ENCODE measurements at places on chromosomes 12 and 14.
A peak's percentile ranks its signal among the peaks of the same experiment; 100 is the strongest.

DNA sequence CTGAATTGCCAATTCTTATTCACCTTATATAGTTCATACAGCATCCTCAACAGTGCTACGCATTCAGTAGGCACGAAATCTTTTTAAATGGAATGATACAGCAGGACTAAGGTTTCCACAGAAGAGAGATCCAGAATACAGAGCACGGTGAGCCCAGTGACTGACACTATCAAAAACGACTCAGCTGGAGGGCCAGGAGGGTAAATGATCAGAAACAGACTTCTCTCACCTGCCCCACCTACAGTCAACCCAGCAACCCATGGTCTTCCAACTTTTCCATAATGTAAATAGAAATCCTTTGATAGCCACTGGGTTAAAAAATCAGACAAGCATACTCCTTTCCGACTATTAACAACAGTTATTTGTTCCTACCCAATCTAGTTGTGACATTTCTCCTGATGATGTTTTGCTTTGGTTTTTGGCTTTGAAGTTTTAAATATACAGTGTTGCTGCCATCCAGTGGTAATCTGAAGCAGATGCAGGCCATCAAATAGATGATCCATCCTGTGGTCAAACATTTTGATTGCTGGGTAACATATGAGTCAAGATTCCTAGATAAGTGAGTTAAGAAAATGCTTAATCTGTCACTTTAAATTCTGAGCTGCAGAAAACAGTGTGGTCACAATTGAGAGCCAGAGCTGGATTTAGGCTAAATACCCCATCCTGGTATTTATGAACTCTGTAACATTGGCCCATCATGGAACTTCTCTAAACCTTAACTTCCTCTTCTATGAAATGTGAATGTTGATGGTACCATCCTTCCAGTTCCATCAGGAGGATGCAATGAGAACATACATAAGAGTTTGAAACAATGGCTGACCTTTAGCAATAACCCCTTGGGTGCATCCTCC is 42.0 kb downstream of the GPHB5 start:
- peak; percentile 28 for DNase-seq

DNA sequence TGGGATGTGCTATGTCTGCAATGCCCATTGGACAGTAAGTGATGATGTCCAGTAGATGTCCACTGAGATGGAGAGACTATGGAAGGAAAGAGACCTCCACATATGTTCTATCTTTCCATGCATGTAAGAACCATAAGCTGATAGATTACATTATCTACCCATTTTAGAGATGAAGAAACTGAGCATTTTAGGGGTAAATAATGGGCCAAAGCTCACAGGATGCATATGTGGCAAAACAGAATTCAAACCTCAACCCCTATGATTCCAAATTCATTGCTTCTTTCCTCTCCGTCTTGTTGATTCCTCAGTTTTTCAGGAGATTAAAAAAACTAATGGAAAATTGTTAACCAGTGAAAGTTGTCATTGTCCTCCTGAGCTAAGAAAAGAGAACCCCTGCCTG is 200.7 kb upstream of the PWP1 start:
- DNase-seq = no peak

DNA sequence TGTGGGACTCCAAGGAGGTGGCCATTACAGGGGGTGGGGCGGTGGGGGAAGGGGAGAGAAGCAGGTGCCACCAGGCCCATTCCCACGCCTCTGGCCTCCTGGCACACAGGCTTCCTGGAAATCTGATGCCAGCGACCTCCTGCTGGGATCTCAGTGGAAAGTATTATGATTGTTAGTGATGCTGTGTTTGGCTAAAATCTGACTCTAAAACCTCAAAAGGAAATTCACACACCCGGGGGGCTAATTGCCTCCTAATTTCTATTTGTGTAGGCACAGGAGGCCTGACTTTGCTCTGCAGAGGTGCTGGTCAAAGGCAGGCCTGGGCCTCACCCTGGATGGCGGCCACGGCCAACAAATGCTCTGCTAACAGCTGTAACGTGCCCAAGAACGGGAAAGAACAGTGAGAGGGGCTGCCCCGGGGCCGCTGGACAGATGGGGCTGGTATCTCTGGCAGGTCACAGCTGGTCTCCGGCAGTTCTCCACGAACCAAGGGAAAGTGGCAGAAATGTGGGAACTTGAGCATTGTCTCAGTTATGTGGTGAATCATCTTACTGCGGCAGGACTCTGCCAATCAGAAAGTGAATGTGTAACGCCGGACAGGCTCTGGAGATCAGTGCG is 14.3 kb downstream of the FAM181A start:
- DNase-seq = peak; percentile 85

GRCh38 chr14:32202491-32202997 is 525 bp downstream of the RNU6-8 start:
- no peak for DNase-seq

DNA sequence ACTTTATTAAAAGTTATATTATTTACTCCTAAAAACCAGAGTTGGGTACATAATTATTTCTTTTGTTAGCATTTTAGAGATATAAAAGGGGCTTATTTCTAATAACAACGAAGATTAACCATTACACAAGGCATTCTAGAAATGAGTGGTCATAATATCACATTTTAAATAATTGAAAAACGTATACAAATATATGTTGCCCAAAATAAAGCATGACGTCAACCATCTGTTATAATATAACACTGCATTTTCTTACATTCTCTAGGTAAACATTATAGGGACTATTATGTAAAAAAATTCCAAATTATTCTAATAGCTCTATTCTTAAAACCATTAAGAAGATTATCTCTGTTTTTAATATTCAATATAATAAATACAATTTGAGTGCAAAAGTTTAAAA is 455.1 kb upstream of the GARIN6 start:
- DNase-seq = no peak

DNA sequence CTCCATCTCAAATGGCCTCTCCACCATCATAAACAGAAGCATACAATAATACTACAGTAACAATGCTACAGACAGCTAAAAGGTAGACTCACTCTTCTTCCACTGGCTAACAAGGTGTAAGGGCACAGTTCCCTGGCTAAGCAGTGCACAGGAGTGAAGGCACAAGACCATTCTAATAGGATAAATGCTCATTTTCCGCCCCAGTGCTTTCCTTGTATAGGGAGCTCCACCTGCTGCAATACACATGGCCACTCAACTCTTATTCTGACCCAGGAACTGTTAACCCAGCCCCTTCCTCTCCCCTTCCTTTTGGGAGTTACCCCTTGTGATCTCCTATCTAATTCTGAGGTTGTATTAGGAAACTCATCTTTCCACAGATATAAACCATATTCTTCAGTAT is 124.6 kb downstream of the KCNK10 start:
- no peak for DNase-seq

DNA sequence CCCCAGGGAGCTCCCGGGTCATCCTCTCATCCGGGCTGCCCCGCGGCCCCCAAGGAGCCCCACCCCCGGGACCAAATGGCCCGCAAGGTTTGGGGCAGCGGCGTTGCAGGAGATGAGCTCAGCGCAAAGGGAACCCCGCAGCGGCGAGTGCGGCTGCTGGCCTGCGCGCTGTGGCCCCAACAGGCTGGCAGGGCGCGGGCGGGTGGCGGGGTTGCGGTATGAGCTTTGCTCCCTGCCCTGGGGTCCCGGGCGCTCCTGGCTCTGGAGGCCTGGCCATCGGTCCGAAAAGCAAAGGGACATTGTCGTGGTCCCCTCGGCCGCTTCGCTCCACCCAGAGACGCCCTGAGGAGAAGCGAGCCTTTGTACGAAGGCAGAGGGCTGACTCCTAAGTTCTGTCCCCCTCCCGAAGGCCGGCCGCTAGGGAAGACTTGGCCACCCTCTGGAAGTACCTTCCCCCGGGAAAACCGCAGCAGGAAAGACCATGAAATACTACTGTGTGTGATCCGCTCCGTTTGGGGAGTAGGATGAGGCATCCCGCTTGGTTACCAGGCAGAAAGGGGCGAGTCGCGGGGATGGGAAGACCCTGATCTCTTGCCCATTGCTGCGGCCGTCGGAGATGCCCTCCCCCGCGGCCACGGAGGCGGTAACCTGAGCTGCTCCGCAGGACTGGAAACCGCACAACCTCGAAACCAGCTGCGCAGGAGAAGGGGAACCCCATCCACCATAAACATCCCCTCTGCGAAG is 620 bp upstream of the NID2 start:
- DNase-seq = no peak

DNA sequence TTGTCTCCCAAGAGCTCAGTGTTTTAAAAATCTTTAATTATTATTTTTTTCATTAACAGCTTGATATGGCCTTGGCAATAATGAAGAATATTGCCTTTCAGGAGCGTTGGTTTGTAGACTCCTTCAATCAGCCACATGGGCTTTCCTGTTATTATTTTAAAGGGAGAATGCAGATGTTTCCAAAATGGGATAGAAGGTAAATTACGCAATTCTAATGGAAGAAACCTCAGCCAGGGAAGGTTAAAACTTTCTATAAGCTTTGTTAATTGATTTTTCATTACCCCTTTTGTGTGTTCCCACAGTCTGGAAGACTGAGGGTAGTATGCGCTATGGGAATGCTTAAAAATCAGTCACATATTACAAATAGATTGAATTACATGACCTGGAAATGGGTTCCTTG is 188.4 kb upstream of the NAV3 start:
- no peak for DNase-seq

DNA sequence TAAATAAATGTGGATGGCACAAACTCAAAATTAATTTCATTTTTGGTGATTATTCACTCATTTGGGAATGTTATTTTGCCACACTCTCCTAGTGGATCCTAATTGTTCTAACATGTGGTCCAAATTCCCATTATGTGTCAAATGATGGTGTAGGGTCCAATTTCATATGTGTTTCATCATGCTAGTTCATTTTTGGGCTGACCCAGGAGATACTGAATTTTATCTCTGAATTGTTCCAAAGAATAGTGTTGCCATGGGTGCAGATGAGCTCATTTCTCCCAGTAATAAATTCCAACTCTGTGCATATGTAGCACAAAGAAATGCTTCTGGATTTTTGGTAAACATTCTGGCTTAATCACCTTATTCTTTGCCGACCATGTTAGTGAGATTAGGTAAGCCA is 23.5 kb upstream of the SEL1L start:
- no peak for DNase-seq

GRCh38 chr14:51107801-51108200 is 12.9 kb upstream of the TRIM9 start:
- DNase-seq = no peak

DNA sequence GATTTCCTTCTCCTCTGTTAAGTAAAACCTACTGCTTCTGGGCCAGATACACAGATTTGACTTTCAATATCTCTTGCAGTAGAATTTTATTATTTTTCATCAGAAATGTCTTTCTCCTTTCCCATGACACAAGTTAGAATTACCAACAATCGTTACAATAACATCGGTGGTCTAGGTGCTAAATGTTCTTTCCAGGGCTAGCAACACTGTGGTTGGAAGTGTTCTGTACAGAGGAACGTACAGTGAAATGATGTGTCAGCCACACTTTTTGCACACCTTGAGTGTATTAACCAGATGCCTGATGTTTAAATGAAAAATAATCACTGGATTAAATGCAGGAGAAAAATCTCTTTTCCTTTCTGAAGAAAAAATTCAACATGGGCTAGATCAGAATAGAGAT is 27.7 kb upstream of the KLRD1 start:
- DNase-seq = no peak

- DNase-seq = no peak
Observed at GRCh38 chr12:120847392-120847791, 56.8 kb downstream of the SPPL3 start.

- no peak for DNase-seq
Observed at GRCh38 chr12:96237035-96237434, 42.9 kb downstream of the ELK3 start.

GRCh38 chr14:104970231-104971068 is 7.7 kb downstream of the AHNAK2 start:
- peak; percentile 42 for DNase-seq

- DNase-seq = peak; percentile 68
Observed at GRCh38 chr14:100341301-100342031, 18.3 kb downstream of the SLC25A47 start.

DNA sequence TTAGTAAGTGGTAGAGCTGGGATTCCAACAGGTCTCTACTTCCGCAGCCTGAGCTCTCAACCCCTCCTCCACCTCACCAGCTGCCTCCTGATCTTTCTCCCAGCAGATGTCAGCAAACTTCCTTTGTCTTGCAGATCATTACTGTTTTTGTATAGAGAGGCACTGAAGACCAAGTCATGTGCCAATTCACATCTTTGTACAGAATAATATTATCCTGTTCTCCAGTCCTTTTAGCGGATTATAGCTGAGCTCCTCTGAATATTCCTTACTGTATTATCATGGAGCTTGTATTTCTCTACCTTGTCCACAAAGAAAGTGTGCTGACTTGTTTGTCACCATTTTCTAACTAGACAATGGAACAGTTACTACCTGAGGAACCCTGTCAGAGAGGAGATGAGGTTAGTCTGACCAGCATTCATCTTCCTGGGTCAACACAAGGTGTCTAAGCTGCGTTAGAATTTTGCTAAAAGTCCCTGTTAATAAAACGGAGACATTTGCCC is 142.3 kb upstream of the ARHGAP5 start:
- DNase-seq = no peak

GRCh38 chr12:119705182-119705581 is 37.2 kb downstream of the PRKAB1 start:
- no peak for DNase-seq

- no peak for DNase-seq
Observed at GRCh38 chr14:90483571-90483974, 86.7 kb downstream of the CALM1 start.

- DNase-seq = no peak
Observed at GRCh38 chr12:93870020-93870795, 193.0 kb downstream of the CRADD start.

DNA sequence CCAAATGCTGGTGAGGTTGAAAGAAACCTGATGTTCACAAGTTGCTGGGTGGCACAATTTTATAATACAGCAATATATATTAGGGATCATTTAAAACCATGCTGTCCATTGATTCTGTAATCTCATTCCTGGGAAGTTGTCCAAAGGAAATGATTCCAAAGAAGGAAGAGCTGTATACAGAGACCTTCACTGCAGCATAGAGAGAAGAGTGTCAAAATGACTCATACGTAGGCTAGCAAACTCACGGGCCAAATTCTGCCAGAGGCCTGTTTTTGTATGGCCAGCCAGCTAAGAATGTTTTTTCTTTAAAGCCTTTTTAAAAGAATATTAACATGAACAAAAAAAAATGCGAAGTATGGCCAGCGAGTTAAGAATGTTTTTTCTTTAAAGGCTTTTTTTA is 69.2 kb upstream of the MED13L start:
- peak; percentile 75 for DNase-seq
